ENCODE measurements at places on chromosomes 7 and 10. TPM values are rescaled to one million over a fixed set of nuclear protein-coding genes. Genes with fewer than 3 reads are reported as not detected.

The AKAP9 gene
- 23.1 TPM for total RNA-seq

The VGF gene
- total RNA-seq, result not detected

The SPDYE5 gene
- total RNA-seq, result not detected

The LIPF gene
- not detected for total RNA-seq

The SPDYE11 gene
- total RNA-seq, result not detected

The TMEM236 gene
- total RNA-seq, result not detected

The CALML5 gene
- not detected for total RNA-seq

The FBXO24 gene
- total RNA-seq, result not detected

- H3K27ac ChIP-seq, result no peak overlapping the region
- DNase-seq, result peak; percentile 90
- peaks cover 11% of the 10 kb centered on the region for H3K36me3 ChIP-seq
- H3K4me3 ChIP-seq, result no peak overlapping the region
- H3K4me1 ChIP-seq, result peaks cover 10% of the 10 kb centered on the region
These were observed 69.9 kb upstream of the GTF2I start for GRCh38 chr7:74587435-74588126.

- no peaks in the 10 kb centered on the region for H3K27me3 ChIP-seq
- H3K4me3 ChIP-seq, result no peak overlapping the region
- no peaks in the 10 kb centered on the region for H3K36me3 ChIP-seq
- no peak overlapping the region for H3K27ac ChIP-seq
- no peak for DNase-seq
These were observed 152.4 kb upstream of the NRBF2 start for GRCh38 chr10:62980687-62981086.

- 0 out of 2 replicates have a peak, but pooled peaks cover 6% of the 10 kb centered on the region for H3K36me3 ChIP-seq
- peaks cover 12% of the 10 kb centered on the region for H3K4me1 ChIP-seq
- DNase-seq, result no peak
- H3K27me3 ChIP-seq, result no peaks in the 10 kb centered on the region
These were observed 46.6 kb upstream of the ADRA2A start for GRCh38 chr10:111030042-111030750.

GRCh38 chr7:3200504-3200903, 100.5 kb upstream of the SDK1 start:
- peaks cover 2% of the 10 kb centered on the region for H3K4me1 ChIP-seq
- peak; percentile 57 for DNase-seq
- H3K36me3 ChIP-seq, result no peaks in the 10 kb centered on the region
- H3K27me3 ChIP-seq, result no peaks in the 10 kb centered on the region

- no peak overlapping the region for H3K4me3 ChIP-seq
- H3K36me3 ChIP-seq, result no peaks in the 10 kb centered on the region
- H3K4me1 ChIP-seq, result no peaks in the 10 kb centered on the region
- H3K27me3 ChIP-seq, result peaks cover 16% of the 10 kb centered on the region
- DNase-seq, result no peak
These were observed 6.3 kb upstream of the C7orf33 start for GRCh38 chr7:148584154-148584827.

DNA sequence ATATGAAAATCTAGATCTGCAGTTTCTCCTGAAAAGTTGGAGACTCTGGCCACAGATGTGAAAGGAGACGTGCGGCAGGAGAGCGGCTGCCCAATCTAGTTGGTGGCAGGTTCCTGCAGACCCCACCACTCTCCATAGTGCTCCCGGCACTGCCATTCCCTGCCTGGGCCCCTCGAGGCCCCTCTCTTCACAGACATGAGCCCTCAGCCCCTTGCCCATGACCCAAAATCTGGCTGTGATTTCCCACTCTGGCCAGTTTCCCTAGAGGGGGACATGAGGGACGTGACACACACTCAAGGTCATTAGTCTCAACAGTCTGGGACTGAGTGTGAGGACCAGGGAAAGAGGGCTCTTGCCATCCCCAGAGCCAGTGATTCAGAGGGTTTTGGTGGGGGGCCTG, 138.7 kb downstream of the PTPN20 start:
- no peak overlapping the region for H3K27ac ChIP-seq
- no peaks in the 10 kb centered on the region for H3K27me3 ChIP-seq
- H3K36me3 ChIP-seq, result no peaks in the 10 kb centered on the region
- DNase-seq, result no peak
- H3K4me3 ChIP-seq, result no peak overlapping the region

DNA sequence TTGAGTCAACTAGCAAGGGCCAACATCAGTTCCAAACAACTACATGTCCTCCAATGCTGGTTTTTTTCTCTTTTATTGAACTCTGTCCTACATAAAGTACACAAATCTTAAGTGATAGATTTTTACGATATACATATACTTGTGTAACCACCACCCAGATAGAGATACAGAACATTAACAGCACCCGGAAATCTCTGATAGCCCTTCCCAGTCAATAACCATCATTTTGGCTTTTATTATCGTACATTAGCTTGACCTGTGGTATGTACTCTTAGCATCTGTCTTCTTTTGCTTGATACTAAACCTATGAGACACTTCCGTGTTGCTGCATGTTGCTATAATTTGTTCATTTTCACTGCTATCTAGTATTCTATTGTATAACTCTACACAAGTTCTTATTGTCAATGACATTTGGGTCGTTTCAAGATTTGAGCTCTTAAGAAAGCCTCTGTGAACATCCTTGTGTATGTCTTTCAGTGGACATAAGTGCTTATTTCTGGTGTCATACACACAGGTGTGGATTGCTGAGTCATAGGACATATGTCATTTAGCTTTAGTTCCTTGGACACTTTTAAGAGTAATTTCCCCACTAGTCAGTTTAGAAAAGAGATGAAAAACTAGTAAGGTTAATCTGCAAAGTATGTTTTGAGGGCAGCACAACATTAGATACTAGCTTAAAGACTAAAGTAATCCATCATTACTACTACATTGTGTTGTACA, 111.1 kb downstream of the PRLHR start:
- no peaks in the 10 kb centered on the region for H3K27me3 ChIP-seq
- H3K4me3 ChIP-seq, result no peak overlapping the region
- H3K27ac ChIP-seq, result no peak overlapping the region
- H3K4me1 ChIP-seq, result no peaks in the 10 kb centered on the region

DNA sequence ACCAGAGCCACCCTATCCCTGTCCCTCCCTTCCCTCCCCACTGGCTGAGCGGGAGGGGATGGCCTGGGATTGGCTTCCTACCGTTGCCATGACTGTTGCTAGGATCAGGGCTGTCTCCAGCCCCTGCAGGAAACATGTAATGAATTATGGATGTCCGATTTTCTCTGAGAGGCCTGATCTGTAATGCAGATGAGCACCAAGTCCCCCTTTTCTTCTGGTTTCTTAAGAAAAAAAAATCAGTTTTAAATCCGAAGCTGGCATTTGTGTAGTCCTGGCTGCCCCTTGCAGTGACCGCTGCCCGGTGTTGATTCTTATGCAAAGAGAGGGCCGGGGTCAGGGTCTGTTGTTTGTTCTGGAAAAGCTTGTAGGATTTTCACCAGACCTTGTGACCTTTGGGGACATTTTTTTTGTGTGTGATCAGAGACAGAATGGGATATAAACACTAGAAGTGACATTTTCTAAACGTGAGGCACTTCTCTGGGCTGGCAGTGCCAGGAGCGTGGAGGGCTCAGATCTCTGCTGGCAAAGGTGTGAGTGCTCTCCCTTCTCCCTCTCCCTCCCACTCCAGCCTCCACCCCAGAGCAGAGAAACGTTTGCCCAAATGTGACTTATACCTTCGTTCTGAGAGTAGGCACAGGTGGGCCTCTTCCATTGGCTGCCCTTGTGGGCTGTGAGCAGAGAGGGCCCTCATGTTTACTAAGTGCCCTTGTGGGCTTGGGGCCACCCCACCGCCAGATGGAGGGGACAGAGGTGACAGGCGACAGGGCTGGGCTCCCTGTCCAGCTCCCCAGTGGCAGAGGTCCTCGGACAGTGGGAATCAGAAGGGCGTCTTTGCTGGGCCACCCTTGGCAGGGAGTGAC, 127.5 kb downstream of the DNAJB6 start:
- no peak for DNase-seq
- H3K27ac ChIP-seq, result no peak overlapping the region
- H3K27me3 ChIP-seq, result 0 out of 2 replicates have a peak, but pooled peaks cover 6% of the 10 kb centered on the region

- H3K36me3 ChIP-seq, result no peaks in the 10 kb centered on the region
- H3K4me3 ChIP-seq, result no peak overlapping the region
- no peaks in the 10 kb centered on the region for H3K4me1 ChIP-seq
- no peak overlapping the region for H3K27ac ChIP-seq
- no peaks in the 10 kb centered on the region for H3K27me3 ChIP-seq
- DNase-seq, result no peak
These were observed 231.2 kb upstream of the STK17A start for GRCh38 chr7:43351683-43352082.

DNA sequence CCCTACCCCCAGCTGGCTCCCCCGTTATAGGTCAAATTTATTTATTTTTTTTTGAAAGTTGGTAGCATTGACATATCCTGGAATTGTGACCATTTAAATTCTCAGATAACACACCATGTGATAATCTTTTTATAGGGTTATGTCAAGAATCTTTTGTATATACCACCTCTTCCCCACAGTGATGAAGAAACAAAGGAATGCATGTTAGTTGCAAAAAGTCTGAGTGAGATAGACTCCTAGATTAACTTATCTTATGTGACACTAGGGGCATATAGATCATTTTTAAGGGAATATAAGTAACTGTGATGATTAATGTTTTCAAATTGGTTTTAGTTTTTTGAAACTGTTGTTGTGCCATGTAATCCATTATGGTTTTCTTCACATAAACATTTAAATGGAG, 68.3 kb downstream of the MLLT10 start:
- 0 out of 2 replicates have a peak, but pooled peaks cover 6% of the 10 kb centered on the region for H3K4me1 ChIP-seq
- no peak overlapping the region for H3K4me3 ChIP-seq
- DNase-seq, result no peak
- H3K27ac ChIP-seq, result no peak overlapping the region

DNA sequence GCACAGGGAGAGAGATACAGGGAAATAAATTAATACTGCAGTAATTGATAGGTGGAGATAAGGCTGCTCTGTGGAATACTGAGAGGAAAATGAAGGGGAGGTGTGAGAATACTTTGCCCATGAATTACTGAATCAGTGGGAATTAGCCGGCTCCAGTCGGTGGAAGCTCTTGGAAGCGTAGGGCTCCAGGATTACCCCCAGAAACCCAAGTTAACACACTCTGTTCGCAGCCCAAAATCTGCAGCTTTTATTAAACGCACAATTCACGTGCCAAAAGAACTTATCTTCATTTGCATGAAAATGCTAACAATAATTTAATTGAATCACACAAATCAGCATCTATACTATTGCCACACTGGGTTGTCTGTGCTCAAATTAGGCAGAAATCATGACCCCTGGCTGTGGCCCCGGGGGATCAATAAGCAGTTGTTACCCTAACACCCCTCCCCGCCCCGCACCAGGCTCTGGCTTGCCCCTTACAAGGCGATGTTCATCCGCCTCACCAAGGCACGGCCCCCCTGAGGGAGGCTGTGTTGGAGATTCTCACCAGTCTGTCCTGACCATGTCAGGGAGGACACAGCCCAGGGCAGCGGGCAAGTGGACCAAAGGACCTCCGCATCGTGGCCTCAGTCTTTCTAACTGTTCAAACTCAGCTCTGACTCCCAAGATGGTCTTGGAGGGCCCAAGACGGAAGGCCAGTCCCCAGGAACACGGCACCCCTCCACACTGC, 48.4 kb upstream of the MGMT start:
- H3K27me3 ChIP-seq, result no peaks in the 10 kb centered on the region
- DNase-seq, result no peak
- H3K4me3 ChIP-seq, result no peak overlapping the region
- no peaks in the 10 kb centered on the region for H3K4me1 ChIP-seq

DNA sequence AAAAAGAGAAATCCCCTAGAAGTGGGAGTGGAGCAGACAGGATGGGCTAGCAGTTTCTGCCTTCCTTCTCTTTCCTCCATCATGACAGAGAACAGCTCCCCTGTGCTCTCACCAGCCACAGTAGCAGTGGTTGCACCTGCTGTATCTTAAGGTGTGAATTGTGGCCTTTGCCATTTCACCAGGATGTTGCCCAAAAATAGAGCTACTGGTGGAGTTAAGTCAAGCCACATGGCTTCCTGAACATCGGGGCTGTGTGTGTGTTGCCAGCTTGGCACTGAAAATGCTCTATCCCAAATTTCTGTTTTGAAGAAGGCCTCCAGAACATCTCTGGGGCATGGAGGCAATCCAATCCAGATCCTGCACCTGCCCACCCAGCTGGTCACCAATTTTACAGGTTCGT, 348.7 kb downstream of the EXOC4 start:
- H3K36me3 ChIP-seq, result no peaks in the 10 kb centered on the region
- H3K4me1 ChIP-seq, result no peaks in the 10 kb centered on the region
- DNase-seq, result no peak
- no peak overlapping the region for H3K27ac ChIP-seq
- H3K4me3 ChIP-seq, result no peak overlapping the region

GRCh38 chr10:1293636-1294435, 237.7 kb downstream of the WDR37 start:
- no peak for DNase-seq
- no peaks in the 10 kb centered on the region for H3K4me1 ChIP-seq
- H3K4me3 ChIP-seq, result no peak overlapping the region
- peaks cover 14% of the 10 kb centered on the region for H3K27me3 ChIP-seq
- H3K36me3 ChIP-seq, result no peaks in the 10 kb centered on the region

- no peak overlapping the region for H3K27ac ChIP-seq
- H3K4me3 ChIP-seq, result no peak overlapping the region
- H3K4me1 ChIP-seq, result peaks cover 16% of the 10 kb centered on the region
- peaks cover 24% of the 10 kb centered on the region for H3K36me3 ChIP-seq
- DNase-seq, result no peak
These were observed 75.5 kb downstream of the UBE2H start for GRCh38 chr7:129877146-129877792.

- no peak overlapping the region for H3K27ac ChIP-seq
- no peaks in the 10 kb centered on the region for H3K4me1 ChIP-seq
- DNase-seq, result no peak
- H3K4me3 ChIP-seq, result no peak overlapping the region
- no peaks in the 10 kb centered on the region for H3K27me3 ChIP-seq
These were observed 226.0 kb downstream of the CELF2 start for GRCh38 chr10:11243425-11244222.

GRCh38 chr10:69956741-69957230, 95.9 kb upstream of the MACROH2A2 start:
- H3K4me1 ChIP-seq, result peaks cover 26% of the 10 kb centered on the region
- DNase-seq, result peak; percentile 32
- peaks cover 36% of the 10 kb centered on the region for H3K36me3 ChIP-seq
- no peak overlapping the region for H3K4me3 ChIP-seq
- H3K27ac ChIP-seq, result no peak overlapping the region

- H3K36me3 ChIP-seq, result no peaks in the 10 kb centered on the region
- no peak for DNase-seq
- no peak overlapping the region for H3K27ac ChIP-seq
- peaks cover 12% of the 10 kb centered on the region for H3K27me3 ChIP-seq
These were observed 816 bp upstream of the SDK1 start for GRCh38 chr7:3300221-3300650.

DNA sequence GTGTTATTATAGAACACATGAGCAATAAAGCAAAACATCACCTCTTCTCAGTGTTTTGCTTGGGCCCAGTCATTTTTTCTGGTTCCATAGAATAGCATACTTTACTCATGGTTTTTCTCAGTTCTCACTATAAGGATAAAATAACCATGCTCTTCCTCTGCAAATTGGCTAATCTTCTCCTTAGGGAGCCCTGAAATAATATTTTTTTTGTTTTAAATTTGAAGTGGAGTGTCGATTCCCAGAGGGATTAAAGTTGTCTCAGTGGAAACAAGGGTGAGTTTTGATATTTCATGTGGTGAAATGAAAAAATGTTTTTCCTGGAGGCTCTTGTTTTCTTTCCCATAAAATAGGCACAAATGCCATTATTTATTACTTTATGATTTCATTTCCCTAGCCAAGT, 127.3 kb downstream of the NOC3L start:
- peaks cover 10% of the 10 kb centered on the region for H3K36me3 ChIP-seq
- DNase-seq, result no peak
- no peak overlapping the region for H3K27ac ChIP-seq
- H3K4me1 ChIP-seq, result no peaks in the 10 kb centered on the region

GRCh38 chr10:112843623-112844022, 106.4 kb upstream of the TCF7L2 start:
- no peak overlapping the region for H3K4me3 ChIP-seq
- no peaks in the 10 kb centered on the region for H3K27me3 ChIP-seq
- H3K4me1 ChIP-seq, result no peaks in the 10 kb centered on the region
- no peak for DNase-seq

Data from SJSA1 (cell line).